ENCODE measurements at places on chromosomes 3 and 15. TPM values are rescaled to one million over a fixed set of nuclear protein-coding genes. Genes with fewer than 3 reads are reported as not detected.

The PRKCD gene
- total RNA-seq, result 6.8 TPM

The GDPGP1 gene
- 14.1 TPM for total RNA-seq

The COL6A5 gene
- not detected for total RNA-seq

The MEX3B gene
- total RNA-seq, result 3.0 TPM

The SHQ1 gene
- 18.3 TPM for total RNA-seq

The POC1A gene
- total RNA-seq, result 1.4 TPM

The PPP2R3A gene
- 125 TPM for total RNA-seq

The P2RY14 gene
- 5.0 TPM for total RNA-seq

All from heart left ventricle (tissue), 16 donors.